ENCODE measurements at places on chromosomes 2 and 18. TPM values are rescaled to one million over a fixed set of nuclear protein-coding genes. Genes with fewer than 3 reads are reported as not detected.

- DNase-seq, result peak; percentile 90
Observed at GRCh38 chr2:98909317-98910211, 26.5 kb downstream of the CRACDL start.

DNA sequence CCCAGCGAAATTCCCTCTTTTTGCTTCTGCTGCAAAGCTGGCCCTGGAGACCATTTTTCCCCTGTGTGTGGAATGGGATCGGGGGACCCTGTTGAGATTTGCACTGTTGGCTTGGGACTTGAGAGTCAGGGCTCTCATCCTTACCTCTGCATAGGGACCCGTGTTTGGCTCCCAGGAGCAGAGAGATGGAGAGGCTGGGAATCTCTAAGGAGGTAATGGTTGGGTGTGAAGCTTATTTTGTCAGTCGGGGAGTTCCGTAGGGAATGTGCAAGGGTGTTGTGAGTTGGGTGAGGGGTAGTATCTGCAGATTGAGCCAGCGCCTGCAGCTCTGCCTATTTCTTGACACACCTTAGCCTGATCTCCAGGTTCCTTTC lies 4.5 kb downstream of the GATA6 start:
- DNase-seq, result no peak

DNA sequence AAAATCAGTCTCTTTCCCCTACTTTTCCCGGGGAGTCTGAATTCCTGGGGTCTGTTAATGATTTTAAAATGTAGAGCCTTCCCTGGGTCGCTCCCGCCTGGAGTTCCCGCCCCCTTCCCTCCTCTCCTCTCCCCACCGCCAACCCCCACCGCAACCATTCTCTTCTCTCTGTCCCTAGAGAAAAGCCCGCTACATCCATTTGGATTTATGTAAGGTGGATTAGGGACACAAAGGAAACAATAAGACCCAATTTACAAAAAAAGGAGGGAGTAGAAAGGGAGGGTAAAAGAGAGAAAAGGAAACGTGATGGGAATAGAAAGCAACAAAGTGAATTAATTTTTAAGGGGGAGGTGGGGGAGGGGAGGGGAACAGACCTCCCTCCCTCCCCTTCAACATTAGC lies 2.2 kb downstream of the EPHA4 start:
- DNase-seq, result no peak

DNA sequence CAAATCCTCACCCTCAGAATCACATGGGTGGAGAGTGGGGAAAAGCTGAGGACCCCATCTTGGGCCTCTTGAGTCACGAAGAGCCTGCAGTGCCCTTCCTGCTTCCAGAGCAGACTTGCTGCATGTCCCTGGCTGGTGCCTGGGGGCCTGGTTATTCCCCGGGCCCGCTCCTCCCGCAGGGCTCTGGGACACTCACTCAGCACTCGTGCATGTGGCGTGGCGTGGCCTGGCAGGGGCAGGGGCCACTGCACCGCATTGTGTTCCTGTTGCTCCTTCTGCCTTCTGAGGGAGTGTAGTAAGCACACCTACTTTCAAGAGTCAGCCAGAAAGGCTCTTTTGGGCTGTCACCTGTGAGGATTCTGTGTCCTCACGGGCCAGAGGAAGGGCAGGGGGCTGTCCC lies 17.4 kb upstream of the MZT2A start:
- no peak for DNase-seq

DNA sequence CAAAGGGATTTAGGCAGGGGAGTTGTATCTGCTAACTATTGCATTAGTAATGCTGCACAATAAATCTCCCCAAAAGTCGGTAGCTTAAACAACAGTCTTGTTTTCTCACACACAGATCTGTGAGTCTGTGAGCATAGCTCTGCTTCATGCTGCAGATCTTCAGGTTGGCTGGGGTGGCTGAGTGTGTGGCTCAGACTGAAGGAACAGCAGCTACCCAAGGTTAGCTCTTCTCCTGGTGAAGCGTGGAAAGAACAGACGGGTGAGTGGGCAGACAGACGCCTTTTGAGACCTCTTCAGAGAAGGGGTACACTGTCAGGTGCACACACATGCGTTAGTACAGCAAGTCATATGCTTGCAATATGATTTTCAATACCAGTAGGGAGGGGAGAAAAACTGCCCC lies 3.9 kb upstream of the CCDC85A start:
- no peak for DNase-seq

DNA sequence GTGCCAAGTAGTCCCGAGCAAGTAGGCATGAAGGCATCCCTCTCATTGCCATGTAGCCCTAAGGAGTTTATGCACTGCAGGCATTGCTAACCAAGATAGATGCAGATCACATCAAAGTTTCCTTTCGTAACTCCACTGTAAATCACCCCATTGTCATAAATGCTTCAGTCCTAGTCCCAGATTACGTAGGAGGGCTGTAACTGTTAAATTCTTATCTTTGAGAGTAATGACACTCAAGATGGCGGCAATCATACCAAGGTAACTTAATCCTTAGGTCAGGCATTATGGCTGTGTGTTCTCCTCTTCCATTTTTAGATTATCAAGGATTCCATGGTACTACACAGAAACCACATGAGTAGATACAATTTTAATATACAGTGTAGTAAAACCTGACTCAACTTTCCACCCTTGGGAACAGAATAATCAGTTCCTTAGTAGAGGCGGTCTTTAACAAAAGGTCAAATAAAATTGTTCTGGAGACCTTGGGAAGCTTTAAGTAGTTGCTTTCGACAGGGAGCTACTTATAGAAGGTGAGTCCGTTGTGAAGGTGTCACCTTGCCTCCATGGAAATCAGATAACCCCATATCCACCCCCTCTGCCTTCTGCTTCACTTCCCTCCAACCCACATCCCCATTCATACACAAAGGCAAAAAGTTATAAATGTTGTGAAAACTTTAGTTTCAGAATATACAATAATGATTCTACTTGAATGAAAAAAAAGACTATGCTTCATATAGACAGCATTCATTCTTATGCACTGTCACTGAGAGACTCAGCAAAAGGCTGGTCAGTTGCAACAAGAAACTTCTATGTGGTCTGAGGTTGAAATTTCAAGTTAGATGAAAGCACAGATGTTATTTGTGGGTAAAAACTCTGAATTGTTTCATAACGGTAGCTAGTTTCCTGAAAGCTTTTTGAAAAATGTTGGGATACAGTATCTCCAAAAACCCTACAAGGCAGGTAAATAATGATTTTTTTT lies 64.8 kb upstream of the GALNT5 start:
- no peak for DNase-seq

GRCh38 chr2:47512581-47513083 lies 109.7 kb downstream of the MSH2 start:
- no peak for DNase-seq

DNA sequence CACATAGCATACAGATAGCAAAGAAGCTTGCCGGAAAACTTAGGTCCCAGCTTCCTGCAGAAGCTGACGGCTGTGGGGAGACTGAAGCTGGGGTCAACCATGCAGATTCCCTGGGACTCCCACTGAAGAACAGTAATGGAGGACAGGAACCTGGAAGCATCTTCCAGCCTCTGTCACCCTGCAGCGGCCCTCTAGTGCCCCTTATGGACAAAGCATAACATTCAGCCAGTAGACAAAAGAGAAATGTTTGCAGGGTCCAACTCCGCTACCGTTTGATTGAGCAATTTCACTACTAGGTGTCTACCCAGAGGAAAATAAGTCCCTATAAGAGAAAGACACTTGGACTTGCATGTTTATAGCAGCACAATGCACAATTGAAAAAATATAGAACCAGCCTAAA lies 460.6 kb downstream of the CNTNAP5 start:
- DNase-seq, result no peak

GRCh38 chr18:58953627-58954026 lies 89.0 kb downstream of the ZNF532 start:
- DNase-seq, result no peak

GRCh38 chr2:176656038-176656775 lies 387.0 kb downstream of the MTX2 start:
- no peak for DNase-seq

DNA sequence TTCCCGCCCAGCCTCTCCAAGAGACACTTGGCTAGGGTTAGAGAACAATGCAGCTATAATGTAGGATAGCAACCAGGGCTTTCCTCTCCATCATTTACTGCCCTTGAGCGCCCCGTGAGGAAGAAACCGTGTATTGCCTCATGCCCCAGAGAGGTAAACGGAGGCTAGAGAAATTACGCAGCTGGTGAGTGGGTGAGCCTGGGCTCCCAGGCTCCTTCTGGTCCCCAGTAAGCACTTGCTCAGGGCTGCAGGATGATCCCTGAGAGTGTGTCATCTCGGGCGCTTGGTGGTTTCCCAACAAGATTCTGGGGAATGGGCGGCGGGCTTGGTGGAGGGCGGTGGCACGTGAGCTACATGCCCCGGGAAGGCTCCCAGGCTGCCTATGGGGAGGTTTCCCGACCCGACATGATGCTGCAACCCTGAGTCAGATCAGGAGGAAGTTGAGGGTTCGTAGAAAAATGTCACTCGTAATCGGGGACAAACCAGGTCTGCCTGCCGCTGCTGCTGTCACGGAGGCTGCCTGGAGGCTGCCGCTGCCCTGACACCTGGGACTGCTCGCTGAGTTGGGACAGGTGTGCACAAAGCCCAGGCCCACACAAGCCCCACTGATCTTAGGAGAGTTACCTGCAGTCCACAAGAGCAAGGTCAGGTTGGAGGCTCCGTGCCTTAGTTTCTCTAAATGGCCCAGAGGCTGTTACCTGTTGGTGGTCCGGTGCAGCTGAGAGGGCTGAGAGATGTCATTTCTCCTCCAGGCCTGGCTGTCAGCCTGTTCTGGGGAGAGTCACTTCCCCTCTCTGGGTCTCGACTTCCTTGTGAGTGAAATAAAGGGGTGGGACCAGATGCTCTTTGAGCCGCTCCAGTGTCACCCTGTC lies at the start of gene GPR55:
Gene GPR55 (minus strand): TSS at position 773 of the 872 bp plus-strand sequence. CDS start 14,280 bp downstream, outside the sequence.
- no peak for DNase-seq

GRCh38 chr18:77087393-77088141 lies 45.0 kb downstream of the MBP start:
- peak; percentile 51 for DNase-seq

- DNase-seq, result peak; percentile 12
Observed at GRCh38 chr18:6994771-6995430, 122.7 kb downstream of the LAMA1 start.

DNA sequence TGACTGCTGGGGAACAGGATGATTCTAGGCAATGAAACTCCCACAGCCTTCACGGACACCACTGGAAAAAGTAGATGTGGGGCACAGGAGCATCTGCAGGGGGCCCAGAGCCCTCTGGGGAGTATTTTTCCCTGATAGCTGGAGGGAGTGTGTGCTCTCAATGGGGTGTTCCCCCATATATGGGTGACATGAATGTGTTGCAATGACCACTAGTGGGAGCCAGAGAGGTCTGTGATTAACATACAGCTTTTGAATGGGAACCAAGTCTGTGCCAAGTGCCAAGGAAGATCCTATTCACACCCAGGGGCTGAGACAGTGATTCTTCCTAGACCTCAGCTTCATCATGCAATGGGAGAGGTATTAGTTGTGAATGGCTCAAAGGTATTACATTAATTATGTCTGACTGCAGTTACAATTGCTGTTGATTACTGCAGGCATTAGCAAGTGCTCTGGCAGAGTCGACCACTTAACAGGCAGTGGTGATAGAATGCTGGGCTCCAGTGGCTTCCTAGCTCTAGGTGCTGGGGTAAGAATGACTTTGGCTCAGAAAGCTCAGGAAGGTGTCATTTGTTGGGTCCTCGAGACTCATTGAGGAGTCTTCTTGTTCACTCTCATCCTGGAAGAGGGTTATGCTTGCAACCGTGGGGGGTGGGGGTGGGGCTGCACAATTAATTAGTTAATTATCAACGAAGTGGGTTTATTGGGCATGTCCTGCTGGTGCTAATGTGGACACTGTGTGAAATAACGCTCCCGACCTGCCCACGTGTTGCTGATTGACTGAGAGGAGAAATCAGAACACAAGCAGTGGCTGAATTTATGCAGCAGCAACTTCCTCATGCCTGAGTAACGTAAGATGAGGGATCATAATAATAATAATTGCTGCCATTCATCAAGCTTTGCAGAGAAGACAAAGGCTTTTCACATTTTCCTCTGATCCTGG lies 194.1 kb downstream of the CLIP4 start:
- peak; percentile 51 for DNase-seq

- DNase-seq, result no peak
Observed at GRCh38 chr2:97816411-97816810, 103.0 kb downstream of the ZAP70 start.

DNA sequence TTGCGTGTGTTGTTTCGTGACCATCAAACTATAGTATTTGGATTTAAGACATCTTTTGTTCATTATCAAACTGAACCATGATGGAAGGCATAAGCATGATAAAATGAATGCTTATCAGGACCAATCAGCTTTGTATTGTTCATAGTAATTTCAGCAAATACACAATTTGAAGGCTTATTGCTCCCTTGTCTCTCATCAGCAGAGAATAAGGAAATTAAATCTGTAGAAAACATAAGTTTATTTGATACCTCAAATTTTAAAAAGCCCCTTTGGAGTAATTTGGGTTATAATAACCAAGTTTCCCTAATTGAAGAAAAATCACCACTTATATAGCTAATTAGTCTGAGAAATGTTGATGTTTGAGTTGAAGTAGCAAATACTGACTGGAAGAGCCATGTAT lies 705.7 kb downstream of the NUP35 start:
- DNase-seq, result no peak

GRCh38 chr2:53751728-53752127 lies 15.9 kb upstream of the CHAC2 start:
- peak; percentile 26 for DNase-seq

- DNase-seq, result peak; percentile 6
Observed at GRCh38 chr18:27860701-27861107, 316.2 kb downstream of the CDH2 start.

SCYGR4 gene
- not detected for polyA plus RNA-seq

CFAP53 gene
- polyA plus RNA-seq, result 0.11 TPM

MMADHC gene
- 156 TPM for polyA plus RNA-seq

SLC16A14 gene
- polyA plus RNA-seq, result 1.9 TPM

LIMS4 gene
- polyA plus RNA-seq, result 0.14 TPM

Measured in fibroblast of lung (primary cell).